ENCODE measurements at places on chromosomes 2 and 18.

GRCh38 chr2:63073994-63074393, 23.4 kb downstream of the OTX1 start:
- no peak for DNase-seq

DNA sequence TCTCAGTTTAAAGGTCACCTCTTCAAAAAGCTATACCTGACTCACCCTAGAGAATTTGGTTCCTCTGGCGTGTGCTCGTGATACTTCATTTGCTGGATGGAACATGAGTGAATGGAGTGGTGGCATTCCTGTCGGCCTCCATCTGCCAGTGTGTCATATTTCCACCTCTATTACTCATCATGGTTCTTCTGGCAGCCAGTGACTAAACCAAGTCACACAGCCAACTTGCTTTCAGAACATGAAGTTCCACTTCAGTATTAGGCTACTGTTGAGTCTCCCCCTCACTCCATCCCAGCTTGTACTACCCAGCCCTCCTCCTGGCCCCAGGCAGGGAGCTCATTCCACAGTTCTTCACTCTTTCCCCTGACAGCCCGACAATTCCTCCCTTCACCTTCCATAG, 169.8 kb downstream of the MREG start:
- DNase-seq, result no peak

GRCh38 chr2:20576598-20577115, 74.2 kb downstream of the HS1BP3 start:
- DNase-seq, result no peak

DNA sequence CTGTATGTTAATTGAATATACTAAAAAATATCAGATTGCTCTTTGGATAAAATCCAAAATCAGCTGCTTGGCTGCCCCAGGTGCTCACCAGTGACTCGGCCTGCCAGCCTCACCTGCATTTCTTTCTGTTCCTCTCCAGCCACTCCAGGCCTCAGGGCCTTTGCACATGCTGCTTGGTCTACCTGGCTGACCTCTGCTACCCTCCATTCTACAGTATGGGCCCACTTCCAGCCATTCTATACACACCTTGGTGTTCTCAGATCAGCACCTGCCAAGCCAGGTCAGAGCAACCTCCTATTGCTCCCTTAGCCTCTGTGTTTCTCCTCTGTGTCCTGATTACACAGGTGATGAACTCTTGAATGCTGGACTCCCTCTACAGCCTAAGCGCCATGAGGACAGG, 106.6 kb upstream of the TWIST2 start:
- no peak for DNase-seq

- DNase-seq, result no peak
Observed at GRCh38 chr18:6751222-6751621, 21.7 kb downstream of the ARHGAP28 start.
